ENCODE measurements at places on chromosomes 2 and 18.

DNA sequence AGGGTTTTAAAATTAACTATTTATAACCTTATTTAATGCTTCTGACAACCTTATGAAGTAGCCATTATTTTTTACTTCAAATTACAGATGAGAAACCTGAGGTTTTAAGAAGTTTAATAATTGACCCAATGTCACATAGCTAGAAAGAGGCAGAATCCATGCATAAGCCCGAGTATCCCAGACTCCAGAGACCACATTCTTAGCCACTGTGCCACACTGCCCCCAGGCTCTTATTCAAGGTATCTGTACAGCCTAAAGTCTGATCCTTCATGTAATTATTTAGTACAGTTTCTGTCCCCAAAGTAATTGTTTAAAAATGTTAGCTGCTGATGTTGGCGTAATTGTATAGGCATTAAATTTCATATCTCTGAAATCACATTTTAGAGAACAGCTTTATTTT, 124.7 kb upstream of the LRRTM1 start:
- DNase-seq = no peak

DNA sequence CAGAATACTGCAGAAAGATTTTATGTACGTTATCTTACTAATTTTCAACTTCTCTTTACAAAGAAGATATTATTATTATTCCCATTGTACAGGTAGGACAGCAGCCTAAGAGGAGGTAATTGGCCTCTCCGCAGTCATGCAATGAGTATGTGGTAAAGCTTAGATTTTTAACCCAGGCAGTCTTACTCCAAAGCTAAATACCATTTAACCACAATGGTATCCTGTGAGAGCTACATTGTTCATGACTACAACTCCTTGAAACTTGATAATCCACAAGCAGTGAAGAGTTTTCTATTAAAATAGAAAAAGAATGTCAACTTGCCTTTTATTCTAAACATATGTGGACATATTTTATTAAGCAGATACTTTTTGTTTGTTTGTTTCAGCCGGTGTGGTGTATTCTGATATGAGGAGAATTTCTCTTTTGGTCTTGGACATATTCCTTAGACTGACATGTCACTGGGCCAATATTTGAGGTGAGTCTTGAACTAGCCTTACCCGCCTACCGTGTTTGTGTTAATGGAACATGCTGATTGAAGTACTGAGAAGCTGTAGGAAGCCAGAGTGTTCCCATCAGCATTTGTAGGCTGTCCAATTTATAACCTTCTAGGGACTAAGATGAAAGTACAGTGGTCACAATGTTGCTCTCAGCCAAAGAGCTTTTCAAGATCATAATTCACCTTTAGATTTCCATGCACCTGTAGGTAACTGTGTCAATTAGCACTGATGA, 293.9 kb upstream of the DCC start:
- DNase-seq = no peak

DNA sequence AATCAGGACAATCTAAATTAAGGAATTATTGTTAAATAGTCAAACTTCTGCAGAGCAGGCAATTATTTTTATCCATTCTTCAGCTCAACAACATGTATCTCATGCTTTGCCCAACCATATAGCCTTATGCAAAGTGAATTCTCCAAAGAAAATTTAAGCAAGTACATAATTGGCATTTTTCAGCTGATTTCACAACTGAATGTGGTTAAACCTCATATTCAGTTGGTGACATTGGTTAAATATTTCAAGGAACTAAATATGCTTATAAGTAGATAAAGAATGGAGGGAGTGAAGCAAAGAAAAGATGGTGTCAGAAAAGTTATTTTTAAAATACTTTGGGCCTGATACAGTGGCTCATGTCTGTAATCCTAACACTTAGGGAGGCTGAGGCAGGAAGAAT, 816.2 kb downstream of the NRXN1 start:
- DNase-seq = no peak

GRCh38 chr2:215431778-215432758, 3.8 kb downstream of the FN1 start:
- no peak for DNase-seq

GRCh38 chr2:144239726-144240125, 280.2 kb downstream of the ZEB2 start:
- DNase-seq = no peak

DNA sequence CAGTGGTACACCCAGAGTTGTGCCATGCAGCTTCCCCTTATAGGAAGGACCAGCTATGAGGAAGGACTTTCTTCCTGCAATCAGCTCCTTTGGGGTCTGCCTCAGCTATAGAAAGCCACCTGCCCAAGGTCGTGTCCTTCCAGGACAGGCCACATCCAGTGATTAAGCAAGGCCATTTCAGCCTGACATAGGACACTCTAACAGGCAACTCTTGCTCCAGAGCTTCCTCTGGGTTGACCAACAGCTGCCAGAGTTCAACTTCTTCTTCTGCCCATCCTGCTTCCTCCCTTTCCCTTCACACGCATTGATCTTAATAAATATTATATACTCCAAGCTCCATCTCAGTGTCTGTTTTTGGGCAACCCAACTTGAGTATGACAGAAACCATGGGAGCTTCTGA, 12.8 kb downstream of the LRP2 start:
- DNase-seq = no peak

DNA sequence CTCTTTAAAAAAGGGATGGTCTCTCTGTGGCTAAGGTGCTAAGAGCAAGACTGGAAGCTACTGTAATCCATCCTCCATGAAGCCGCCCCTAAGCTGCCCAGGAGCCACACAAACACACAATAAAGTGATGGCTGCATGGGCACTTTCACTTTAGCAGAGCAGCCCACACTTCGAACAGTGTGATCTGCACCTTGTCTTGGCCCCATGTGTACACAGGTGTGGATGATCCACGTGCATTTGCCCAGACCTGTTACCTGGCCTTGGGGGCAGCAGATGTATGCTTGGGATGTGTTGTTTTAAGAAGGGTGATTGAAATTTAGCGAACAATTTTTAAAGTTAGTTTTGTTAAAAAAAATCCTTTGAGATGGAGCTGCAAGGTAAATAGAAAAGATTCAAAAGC, 39.9 kb downstream of the TMEM178A start:
- DNase-seq = no peak

GRCh38 chr2:179584760-179585159, 276.7 kb downstream of the ZNF385B start:
- no peak for DNase-seq

DNA sequence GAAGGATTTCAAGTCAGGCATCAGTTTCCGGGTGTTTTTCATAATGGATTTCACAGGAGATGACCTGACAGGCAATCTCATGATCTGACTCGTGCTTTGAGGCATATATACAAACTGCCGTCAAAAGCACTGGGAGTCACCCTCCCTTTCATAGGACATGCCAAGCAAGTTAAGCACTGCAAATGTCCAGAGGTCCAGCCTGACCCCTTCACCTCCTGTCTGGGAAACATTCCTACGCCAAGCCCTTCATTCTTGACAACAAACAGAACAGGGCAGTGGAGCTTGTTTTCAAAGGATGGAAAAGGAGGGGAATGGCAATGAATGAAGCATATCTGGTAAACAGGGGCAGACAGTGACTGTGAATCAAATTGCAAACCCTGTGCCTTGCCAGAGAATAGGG, 963.6 kb downstream of the BCL11A start:
- DNase-seq = no peak

DNA sequence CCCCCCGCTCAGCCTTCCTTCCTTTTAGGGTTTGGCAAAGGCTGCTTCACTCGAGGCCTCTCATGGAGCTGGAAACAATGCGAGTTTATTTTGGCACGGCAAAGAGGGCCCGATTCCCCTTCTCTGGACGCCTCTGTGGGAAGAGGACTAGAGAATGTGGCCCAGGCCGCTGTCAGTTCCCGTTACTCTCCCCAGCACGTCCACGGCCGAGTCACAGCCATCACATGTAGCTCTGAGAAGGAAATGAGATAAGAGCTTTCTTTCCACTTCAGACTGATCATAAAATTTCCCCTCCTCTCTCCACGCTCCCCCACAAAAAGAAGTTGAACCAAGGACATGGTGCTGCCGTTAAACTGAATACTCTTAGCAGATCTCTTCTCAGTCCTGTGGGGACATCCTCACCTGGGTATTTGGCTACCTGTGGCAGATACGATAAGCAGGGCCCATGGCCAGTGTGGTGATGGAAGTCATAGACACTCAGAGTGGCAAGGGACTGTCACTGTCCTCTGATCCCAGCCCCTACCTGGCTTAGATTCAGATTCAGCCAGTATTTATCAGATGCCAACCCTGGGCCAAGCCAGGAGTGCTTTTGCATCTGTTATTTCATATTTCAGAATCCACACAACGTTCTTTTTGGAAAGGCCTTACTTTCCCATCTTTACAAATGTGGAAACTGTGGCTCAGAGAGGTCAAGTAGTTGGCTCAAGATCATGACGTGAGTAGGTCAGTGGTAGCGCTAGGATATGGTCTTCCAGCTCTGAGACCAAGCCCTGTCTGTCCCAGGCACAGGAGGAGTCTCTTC, 101.2 kb downstream of the MCFD2 start:
- DNase-seq = no peak

GRCh38 chr2:46540496-46541331, 61.3 kb downstream of the TMEM247 start:
- no peak for DNase-seq

GRCh38 chr2:96881349-96882195, 11.7 kb upstream of the SEMA4C start:
- DNase-seq = no peak

- DNase-seq = no peak
Observed at GRCh38 chr2:128984081-128984480, 665.4 kb upstream of the HS6ST1 start.

- DNase-seq = no peak
Observed at GRCh38 chr2:23953625-23954024, 13.4 kb downstream of the UBXN2A start.

- DNase-seq = no peak
Observed at GRCh38 chr18:30342675-30343074, 699.9 kb downstream of the DSC3 start.

- DNase-seq = no peak
Observed at GRCh38 chr2:225495706-225496105, 96.2 kb downstream of the NYAP2 start.

- DNase-seq = no peak
Observed at GRCh38 chr2:48221846-48222516, 308.0 kb upstream of the STON1 start.

DNA sequence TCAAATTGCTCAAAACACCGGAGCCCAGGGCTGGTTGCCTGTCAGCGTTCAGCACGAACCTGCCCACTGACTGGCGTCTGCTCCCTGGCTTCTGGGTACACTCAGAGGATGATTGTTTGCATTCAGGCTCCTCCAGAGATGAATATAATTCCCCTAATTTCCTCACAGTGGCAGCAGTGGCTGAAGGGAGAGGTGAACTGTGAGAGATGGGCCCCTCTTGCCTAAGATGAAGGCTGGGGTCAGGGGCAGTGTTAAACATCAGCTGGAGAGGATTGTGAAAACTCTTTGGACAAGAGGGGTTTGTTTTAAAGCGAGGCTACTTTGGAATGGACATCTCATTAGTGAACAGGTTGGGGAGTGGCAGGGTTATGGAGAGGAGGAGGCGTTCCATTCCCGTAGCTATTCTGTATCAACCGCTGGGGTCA, 31.0 kb downstream of the TCF7L1 start:
- DNase-seq = no peak

- DNase-seq = no peak
Observed at GRCh38 chr2:72198532-72199241, 51.0 kb upstream of the CYP26B1 start.

DNA sequence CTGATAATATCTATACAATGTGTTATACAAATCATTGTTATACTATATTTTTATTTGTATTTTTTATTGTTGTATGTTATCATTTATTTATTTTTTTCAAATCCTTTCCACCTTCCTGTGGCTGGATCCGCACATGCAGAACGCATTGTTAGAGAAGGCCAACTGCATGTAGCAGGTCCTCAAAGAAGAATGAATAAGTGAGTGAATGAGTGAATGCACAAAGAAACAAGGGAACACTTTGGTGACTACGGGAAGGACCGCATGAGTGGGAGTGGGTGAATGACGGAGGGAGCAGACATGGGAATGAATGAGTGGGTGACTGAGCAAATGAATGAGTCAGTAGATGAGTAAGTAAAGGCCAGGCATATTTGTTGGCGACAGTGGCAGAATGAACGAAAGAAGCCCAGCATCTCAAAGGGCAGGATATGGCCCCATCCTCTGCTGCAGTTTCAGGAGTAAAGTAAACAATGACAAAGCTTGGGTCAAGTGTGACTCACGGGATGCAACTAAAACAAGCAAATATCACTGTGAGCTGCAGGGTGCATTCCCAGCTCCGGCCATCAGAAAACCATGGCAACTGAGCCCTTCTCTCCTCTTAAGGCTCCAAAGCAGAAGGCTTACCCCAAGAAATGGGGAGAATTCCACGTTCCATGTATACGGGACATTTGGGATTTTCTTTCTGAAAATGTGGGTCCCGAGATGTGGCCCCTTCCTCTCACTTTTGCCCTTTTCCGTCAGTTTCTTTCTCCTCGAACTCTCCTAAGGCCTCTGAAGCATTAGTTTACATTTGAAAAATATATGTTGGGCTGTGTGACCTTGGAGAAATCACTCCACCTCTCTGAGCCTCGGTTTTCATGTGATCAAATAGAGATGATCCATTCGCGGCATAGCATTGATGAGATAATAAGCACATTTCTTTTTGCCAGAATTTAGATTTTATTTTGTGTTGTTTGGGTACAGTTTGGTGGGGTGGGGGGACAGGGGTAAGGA, 24.5 kb downstream of the KCNF1 start:
- no peak for DNase-seq

DNA sequence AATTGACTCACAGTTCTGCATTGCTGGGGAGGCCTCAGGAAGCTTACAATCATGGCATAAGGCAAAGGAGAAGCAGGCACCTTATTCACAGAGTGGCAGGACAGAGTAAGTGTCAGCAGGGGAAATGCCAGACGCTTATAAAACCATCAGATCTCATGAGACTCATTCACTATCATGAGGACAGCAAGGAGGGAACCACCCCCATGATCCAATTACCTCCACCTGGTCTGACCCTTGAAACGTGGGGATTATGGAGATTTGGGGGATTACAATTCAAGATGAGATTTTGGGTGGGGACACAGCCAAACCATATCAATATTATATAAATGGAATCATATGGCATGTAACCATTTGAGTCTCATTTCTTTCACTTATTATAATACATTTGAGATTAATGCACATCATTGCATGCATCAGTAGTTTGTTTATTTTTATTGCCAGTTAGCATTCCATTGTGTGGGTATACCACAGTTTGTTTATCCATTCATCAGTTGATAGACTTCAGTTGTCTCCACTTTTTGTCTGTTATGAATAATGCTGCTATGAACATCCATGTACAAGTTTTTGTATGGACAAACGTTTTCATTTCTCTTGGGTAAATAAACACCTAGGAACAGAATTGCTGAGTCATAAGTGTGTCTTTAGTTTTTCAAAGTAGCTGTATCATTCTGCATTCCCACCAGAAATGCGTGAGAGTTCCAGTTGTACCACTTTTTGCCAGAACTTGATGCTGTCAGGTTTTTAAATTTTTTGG, 5.8 kb upstream of the SRBD1 start:
- DNase-seq = no peak

- DNase-seq = no peak
Observed at GRCh38 chr2:10159581-10160131, 37.1 kb downstream of the RRM2 start.

- DNase-seq = no peak
Observed at GRCh38 chr2:232375164-232375563, 3.4 kb upstream of the ALPP start.

- no peak for DNase-seq
Observed at GRCh38 chr2:218401890-218402289, 2.2 kb downstream of the CTDSP1 start.

- DNase-seq = no peak
Observed at GRCh38 chr2:56318147-56318546, 134.4 kb downstream of the CCDC85A start.

Data from stimulated activated CD4-positive, alpha-beta T cell treated with anti-CD3 and anti-CD28 coated beads, Interleukin-4, amount 100 ng/mL, for 48 hours (primary cell).